ENCODE measurements at places on chromosomes 16 and 17.
A peak's percentile ranks its signal among the peaks of the same experiment; 100 is the strongest.

DNA sequence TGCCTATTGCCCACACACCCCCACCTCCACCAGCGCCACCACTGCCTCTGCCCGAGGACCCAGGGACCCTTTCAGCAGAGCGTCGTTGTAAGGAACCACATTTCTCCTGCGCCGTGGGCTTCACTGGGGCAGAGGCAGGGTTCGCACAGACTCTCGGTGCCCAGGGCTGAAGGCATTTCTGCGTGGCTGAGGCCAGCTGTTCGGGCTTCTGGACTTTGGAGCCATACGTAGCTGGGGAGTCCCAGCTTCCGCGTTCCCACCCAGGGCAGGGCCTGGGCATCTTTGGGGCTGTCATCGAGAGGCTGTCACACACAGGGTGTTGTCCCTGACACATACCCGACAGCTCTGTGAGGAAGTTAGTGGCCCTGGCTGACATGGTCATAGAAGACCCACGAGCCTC is 16.0 kb upstream of the SMIM5 start:
- DNase-seq: no peak

DNA sequence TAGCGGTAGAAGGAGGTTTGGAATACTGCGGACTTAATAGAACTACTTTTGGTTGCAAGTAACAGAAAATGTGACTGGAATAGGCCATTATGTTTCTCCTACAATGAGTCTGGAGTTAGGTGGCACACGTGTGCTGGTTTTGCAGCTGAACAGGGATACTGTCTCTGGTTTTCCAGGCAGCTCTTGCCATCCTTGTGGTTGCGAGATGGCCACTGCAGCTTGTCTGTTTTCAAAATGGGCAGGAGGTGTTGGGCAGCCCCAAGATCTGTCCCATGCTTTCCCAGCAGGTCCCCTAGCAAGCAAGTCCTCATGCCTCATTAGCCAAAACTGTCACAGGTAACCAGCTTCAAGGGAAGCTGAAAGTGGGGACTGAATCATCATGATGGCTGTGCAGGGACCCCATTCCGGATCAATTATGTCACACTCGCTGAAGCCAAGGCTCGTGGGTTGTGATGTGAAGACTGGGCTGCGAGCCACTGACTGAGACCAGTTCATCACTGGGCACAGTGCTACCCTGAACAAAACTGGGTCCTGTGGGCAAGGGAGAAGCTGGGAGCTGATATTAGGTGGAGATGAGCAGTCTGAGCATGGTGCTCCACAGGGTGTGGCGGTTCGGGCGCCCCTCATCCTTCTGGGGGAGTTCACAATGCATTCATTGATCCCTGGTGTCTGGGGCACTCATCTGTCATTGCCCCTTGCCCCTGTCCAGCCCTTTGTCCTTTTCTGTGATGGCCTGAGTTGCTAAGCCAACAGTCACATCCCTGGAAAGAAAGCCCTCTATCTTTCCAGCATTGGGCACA is 82.1 kb downstream of the KSR1 start:
- no peak for DNase-seq

DNA sequence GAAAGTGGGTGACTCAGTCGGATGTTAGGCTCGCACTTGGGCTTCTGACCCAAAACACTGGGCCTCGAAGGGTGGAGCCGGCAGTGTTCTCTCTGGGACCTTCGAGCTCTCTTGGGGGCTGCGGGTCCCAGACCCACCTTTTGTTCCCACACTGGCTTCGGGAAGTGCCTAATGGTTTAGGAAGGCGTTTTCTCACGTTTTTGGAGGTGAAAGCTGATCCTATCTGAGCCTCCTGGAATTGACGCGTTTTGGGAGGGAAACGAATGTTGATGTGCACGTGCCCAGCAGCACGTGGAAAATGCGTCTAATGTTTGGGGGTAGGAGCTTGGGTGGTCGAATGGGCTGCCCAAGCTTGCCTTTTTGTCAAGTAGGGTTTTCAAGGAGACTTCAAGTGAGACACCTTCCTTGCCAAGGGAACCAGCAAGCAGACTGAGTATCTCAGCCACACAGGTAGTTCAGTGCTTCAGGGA is 666 bp downstream of the HGS start:
- DNase-seq: no peak

DNA sequence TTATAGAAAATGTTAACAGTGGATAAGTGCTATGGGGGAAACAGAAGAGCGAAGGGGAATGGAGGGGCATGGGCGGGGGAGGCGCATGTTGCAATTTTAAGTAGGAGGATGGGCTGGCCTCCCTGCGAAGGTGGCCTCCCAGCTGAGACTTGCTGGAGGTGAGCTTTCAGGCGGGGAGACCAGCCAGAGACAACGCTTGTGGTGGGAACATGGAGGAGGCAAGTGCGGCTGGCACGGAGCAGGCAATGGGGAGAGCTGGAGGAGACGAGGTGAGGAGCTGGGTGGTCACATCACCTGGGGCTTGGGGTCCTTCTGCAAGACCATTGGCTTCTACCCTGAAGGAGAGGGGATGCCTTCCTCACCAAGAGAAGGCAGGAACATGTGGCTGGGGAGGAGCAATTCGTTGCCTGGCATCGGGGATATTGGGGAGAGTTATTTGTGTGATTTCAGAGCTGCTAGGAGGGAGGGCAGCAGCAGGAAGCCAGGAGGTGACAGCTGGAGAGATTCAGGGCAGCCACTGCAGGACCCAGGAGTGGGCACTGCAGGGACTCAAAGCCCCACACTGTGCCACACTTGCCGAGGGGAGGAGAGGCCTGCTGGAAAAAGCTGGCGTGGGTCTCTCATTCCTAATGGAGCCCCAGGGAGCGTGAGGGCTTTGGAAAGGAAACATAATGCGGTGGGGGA is 34.4 kb downstream of the PMFBP1 start:
- no peak for DNase-seq

GRCh38 chr17:82212331-82213250 is at the start of gene CCDC57:
Gene CCDC57 (minus strand): TSS chr17:82212842. CDS start chr17:82201944, 10,898 bp downstream.
- DNase-seq: peak; percentile 74

DNA sequence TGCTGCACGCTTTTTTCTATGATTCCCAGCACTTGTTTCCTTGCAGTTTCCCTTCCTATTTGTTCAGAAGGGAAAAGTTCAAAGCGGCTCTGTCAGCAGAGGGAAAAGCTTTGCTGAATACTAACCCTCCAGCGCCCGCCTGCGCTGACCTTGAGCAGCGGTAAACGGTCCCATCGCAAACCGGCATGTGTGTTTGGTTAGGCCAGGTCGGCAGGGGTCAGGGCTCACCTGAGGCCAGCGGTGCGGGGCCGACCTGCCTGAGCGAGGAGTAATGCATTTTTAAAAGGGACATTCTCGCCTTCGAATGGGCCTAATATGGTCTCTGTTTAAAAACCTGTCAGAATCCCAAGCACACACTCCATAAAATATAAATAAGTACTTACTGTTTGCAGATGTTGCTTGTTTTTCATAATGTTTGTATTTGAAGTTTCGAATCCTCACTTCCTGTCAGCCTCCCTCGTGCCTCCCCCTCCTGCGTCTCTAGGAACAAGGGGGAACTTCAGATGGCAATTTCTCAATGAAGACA is 110.1 kb downstream of the IRX3 start:
- DNase-seq: peak; percentile 24

DNA sequence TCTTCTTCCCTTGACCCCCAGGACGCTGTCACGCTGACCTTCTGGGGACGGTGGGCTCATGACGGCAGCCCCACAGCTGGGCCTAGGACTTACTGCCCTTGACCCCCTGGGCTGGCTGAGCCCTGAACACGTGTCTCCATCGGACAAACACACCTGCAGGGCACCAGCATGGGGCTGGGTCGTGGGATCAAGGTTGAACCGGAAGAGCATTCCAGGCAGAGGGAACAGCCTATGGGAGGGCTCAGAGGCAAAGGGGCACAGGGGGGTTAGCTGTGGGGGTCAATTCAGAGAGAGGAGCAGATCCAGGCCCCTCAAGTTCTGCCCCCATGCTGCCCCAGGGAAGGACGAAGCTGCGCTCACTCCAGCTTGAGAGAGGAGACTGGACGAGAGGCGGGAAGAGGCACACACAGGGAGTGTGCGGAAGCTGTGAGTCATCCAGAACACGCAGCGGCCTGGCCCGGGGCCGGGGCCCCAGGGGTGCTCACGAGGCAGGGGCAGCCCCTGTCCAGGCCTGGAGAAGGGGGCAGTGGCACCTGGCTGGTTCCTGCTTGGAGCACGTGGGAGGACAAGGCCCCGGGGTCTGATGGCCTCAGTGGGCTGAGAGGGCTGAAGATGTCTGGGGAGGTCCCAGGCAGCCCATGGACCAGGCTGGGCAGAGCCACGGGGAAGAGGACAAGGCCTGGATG is 9.9 kb downstream of the SSTR5 start:
- no peak for DNase-seq

DNA sequence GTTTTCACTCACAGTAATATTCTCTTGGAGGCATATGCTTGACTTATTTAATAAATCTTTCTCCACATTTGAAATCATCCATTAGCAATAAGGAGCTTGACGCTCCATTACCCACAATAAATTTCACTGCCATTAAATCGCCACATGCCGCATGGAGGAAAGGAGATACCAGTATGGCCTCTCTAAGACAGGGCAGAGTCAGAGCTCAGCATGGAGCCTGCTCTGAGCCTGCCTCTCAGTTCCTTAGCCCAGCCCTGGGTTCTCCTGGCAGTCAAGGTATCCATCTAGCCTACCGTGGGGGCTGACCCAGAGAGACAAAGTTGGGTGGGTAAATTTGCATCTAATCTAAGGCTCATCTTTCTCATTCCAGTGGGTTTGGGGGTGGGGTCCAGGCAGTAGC is 80.3 kb upstream of the CES5A start:
- DNase-seq: no peak

DNA sequence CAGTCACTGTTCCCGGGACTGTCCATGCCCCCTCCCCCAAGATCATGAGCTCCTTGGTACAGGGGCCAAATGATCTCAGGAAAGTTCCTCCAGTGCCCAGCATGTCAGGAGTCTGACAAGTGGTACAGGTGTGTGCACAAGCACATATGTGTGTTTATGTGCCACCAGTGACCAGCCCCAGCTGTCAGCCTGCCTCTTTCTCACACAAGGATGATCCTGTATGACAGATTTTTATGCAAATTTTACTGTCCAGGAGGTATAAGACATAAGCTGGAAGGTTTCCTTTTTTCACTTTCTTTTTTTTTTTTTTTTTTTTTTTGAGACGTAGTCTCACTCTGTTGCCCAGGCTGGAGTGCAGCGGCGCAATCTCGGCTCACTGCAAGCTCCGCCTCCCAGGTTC is 31.4 kb upstream of the GFOD2 start:
- no peak for DNase-seq

DNA sequence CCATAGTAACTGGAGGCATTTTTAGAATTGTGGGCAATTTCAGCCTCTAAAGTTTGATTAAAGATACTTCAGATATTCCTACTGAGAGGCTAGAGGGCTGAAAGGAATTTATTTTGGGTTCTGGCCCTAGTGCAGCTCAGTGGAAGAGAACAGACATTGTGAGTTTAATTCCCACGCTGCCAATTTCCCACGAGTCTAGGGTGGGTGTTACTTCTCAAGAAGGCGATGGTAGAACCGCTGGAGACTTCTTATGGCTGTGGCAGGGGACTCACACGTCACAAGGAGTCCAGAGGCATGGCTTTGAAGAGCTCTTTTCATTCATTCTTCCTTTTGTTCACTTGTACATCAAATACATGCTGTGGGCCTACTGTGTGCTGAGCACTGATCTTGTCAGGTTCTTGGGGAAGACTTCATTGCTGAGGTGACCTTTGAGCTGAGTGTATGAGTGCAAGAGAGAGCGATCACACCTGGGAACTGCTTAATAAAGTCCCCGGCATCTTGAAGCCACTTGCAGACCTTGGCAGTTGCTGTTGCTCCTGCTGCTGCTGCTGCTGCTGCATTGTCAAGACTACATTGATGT is 111.7 kb downstream of the WWOX start:
- no peak for DNase-seq

DNA sequence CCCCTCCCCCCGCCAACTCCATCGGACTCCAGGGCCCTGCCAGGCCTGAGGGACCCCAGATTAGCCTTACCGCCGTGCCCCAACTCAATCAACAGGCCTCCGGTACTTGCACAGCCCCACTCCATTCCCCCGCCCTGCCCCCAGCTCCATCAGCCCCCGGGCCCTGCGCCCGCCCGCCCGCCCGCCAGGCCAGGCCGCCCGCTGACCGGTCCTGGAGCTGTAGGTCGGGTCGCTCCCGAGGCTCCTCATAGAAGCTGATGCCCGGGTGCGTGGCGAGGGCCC is 308 bp downstream of the GTF3C1 start:
- DNase-seq: no peak

GRCh38 chr16:53549970-53550690 is 47.1 kb upstream of the AKTIP start:
- DNase-seq: peak; percentile 90

DNA sequence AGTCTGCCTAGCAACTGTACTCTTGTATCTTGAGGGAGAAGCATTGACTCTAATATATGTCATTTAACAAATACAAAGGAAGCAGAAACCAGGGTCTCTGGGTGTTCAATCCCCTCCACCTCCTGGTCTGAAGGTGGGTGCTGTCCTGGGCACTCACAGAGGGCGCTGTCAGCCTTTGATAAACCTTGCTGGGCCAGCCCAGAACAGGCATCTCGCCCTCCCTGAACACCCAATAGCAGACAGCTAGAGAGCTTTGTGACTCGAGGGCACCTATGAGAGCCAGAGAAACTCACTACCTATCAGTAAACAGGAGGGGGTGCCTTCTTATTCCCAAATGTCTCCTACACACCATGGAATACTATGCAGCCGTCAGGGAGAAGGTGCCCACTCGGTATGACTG is 6.4 kb upstream of the PIPOX start:
- DNase-seq: no peak

- DNase-seq: no peak
These were observed 295.8 kb downstream of the FOXL1 start for GRCh38 chr16:86874141-86874540.

Measured in fibroblast of skin of right biceps (primary cell).